ENCODE measurements at places on chromosomes 3 and 15.

- DNase-seq, result no peak
Observed at GRCh38 chr3:55329849-55330248, 157.3 kb downstream of the WNT5A start.

- DNase-seq, result no peak
Observed at GRCh38 chr3:87796137-87796842, 262.5 kb downstream of the CGGBP1 start.

GRCh38 chr3:63642488-63642887 lies 10.0 kb upstream of the SNTN start:
- DNase-seq, result no peak

DNA sequence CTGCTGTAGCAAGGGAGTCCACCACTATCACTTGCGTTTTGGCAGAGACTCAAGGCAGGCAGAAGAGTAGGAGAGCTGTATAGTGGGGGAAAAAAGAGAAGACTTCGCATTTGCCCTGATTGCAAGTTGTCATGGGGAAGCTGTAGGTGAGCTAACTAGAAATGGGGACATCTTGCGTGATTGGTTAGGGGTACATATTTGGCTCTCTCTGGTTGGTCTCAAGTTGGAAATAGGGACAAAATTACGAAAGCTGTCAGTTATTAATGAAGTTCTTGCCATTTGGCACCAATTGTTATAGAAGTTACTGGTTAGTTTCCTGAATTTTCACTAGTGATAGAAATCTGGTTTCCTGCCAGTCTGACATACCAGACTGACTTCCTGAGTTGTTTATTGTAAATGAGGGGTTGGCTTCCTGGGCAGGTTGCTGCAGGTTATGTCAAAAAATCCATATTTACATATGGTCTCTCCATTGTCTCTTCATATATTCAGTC lies 8.2 kb upstream of the SENP7 start:
- DNase-seq, result no peak

DNA sequence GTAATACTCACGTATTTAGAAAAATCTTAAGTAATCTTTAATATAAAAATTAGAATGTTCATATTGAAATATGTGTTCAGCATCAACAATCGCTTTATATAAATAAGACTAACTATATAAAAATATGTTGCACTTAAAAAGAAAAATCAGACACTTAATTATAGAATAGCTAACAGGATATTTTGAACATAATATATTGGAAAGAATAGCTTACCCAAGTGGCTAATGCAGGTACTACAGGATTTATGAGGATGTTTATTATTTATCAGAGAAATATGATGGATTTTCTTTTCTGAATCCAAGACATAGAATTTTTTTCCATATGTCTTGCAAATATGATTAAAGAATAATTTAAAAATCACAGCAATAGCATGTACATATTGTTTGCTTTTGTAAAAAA lies 567.9 kb upstream of the GBE1 start:
- no peak for DNase-seq

GRCh38 chr3:112643621-112644240 lies 2.8 kb upstream of the CCDC80 start:
- no peak for DNase-seq

DNA sequence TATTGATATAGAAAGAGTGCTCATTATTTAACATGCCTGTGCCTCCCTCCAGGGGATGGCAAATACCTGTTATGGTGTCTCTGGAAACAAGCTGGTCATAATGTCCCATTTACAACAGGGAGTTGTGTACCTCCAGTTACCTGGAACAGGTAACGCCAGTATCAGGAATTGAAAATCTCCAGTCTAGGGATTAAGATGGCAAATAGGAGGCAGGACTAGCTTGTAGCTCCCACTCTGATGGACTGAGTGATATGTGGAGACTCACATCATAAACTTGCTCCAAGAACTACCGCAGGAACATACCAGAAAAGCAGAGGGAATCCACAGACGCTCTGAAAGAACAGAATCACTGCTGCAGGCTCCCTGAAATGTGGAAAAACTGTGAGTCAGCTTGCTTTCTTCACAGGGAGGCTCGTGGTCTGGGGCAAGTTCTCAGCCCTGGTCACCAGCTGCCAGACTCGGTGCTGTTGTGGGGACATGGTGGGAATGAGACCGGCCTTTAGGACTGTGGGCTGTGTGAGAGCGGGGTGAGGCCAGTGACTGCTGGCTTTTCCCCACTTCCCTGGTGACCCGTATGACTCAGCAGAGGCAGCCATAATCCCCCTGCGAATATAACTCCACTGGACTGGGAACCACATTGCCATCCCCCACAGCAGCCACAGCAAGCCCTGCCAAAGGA lies 97.4 kb downstream of the KCNAB1 start:
- DNase-seq, result no peak
